ENCODE measurements at places on chromosomes 11 and 22.

- no peak for DNase-seq
These were observed 163.6 kb downstream of the GRIK4 start for GRCh38 chr11:120675171-120675570.

- no peak for DNase-seq
These were observed 3.9 kb downstream of the FRMD8 start for GRCh38 chr11:65390099-65390941.

- no peak for DNase-seq
These were observed 12.8 kb downstream of the BRD1 start for GRCh38 chr22:49814856-49815255.

DNA sequence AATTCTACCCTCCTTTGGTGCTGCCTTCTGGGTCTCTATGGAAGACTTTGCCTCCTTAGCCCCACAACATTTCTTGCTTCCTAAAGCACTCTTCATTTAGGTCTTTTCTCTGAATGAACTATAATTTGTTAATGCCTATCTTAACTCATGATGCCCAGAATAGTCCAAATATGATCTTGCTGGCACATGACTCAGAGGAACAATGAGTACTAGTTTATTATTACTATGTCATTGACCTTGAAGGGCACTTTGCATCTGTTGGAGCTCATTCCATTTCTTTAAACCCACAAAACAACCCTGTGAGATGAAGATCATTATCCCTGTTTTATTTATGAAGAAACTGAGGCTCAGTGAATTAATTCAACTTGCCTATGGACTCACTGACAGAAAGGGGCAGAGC is 320.2 kb upstream of the PLET1 start:
- no peak for DNase-seq

DNA sequence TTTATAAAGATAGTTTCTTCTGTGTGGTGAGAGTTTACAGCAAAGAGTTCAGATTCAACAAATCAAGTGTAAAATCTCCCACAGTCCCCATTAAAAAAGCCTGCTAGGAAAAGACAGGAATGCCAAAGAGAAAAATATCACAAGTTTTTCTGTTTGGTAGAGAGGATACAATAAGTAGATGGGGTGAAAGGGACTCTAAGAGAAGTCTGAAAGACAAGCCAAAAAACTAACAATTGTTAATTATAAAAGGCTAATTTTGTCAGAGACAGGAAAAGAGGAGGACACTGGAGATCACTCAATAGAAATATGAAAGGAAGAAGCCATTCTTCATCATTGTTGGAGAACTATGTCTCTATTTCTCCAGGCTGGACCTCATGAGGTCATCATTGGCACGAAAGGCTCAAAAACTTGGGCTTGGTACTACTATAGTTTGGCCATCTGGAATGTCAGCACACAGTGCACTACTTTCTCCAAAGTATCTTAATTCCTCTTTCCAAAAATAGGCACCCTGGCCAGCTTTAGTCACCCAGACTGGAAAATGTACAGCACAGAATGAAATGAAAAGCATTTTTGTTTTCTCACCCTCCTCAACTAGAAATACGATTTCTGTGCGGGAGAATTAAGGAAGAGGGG is 531 bp upstream of the SOX6 start:
- no peak for DNase-seq
